WTC11 (cell line): ENCODE measurements at places on chromosomes 5 and 9. TPM values are rescaled to one million over a fixed set of nuclear protein-coding genes. Genes with fewer than 3 reads are reported as not detected.

GRCh38 chr5:67315082-67315989 is 118.7 kb upstream of the CD180 start:
- DNase-seq: no peak

The GABRG2 gene
- total RNA-seq: 3.4 to 4.0 TPM (median 3.7 TPM) in 3 replicates

DNA sequence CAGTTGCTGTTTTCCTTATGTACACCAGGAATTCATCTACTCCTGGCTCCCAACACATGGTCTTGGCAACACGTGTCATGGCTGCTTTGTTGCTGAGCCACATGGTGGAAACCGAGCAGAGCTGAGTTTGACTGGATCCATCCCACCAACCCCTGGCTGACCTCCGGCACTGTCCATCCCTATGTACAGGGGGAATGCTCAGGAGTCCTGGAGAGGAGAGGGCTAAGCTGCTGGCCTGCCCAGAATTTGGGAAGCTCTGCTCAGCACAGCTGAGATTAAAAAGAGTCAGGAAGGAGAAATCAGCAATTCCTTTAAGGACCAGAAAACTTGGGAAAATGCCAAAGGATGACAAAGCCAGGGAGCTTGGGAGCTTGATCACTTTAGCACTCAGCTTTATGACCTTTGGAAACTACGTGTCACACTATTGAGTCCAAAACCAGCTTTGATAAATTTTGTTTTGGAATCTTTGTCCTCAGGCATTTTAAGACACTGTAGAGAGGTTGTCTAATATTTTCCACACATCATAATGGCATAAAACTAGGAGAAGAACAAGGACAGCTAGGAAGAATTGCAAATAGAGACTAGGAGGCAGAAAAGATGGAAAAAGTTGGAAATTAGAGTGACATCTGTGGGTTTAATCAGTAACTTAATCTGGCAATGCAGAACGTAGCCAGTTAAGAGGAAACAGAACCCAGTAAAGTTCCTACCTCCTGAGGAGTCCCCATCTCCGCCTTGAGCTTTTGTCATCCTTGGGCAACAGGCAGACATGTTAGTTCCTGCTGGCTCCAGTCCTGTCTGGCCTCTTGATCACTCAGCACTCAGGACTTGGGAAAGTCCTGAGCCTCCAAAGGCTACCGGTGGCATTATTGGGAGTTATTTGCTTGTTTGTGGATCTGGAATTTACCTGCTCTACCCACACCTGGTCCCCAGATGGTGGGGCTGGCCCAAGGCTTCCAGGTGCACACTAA is 62.5 kb upstream of the PLPP1 start:
- no peak for DNase-seq

The FANCC gene
- 10.9 to 14.3 TPM (median 12.9 TPM) in 3 replicates for total RNA-seq

GRCh38 chr5:122877518-122877917 is 32.1 kb downstream of the SNX24 start:
- DNase-seq: no peak

GRCh38 chr9:79883073-79883645 is 311.4 kb downstream of the TLE4 start:
- DNase-seq: no peak
